ENCODE measurements at places on chromosomes 5 and 9.
A peak's percentile ranks its signal among the peaks of the same experiment; 100 is the strongest.

DNA sequence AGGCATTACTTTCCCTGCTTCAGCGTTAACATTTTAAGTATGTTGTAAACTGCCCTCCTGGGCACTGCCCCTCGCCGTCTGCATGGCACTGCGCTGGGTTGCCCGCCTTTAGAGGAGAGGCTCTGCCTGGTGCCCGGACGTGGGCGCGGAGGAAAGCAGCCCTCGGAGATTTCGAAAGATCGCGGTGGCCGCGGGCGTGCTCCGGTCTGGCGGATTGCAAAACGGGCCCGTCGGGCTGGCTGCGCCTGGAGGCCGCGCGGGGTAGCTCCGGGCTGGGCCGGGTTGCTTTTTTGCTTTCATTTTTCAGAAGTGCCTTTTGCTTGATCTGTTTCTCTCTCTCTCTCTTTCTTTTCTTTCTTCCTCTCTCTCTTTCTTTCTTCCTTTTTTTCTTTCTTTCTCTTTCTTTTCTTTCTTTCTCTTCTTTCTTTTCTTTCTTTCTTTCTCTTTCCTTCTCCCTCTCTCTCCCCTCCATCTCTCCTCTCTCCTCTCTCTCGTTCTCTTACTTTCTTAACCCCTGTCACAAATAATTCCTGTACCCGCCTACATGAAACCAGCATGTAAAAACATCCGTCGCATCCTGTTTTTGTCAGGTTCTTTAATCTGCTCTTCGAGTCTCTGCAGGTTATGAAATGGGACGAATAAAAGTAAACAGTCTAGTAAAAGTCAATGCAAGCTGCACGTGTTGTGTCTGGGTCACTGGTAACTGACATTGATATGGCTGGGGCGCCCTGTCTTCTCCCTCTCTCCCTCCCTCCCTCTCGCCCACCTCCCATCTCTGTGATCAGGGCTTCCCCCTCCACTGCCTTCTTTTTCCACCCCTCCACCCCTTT, 1.7 kb downstream of the FST start:
- DNase-seq: peak; percentile 7

DNA sequence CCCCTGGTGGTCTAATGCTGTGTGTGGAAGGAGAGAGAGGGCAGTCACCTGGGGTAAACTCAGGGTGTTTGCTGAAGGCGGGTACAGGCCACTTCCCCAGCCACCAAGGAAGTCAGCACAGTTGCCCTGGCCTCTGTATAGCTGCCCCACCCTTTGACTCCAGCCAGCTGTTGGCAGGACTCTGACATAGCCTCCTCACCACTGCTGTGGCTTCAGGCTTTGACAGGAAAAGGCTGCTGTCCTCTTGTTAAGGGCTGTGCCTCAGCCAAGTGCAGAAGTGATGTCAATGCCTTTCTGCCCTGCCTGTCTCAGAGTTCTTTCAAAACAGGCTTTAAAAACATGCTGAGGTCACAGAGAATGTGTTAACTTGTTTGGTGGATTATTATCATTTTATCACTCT, 487.2 kb upstream of the KLF4 start:
- no peak for DNase-seq

- peak; percentile 6 for DNase-seq
These were observed 694 bp upstream of the PLIN2 start for GRCh38 chr9:19127871-19128500.

DNA sequence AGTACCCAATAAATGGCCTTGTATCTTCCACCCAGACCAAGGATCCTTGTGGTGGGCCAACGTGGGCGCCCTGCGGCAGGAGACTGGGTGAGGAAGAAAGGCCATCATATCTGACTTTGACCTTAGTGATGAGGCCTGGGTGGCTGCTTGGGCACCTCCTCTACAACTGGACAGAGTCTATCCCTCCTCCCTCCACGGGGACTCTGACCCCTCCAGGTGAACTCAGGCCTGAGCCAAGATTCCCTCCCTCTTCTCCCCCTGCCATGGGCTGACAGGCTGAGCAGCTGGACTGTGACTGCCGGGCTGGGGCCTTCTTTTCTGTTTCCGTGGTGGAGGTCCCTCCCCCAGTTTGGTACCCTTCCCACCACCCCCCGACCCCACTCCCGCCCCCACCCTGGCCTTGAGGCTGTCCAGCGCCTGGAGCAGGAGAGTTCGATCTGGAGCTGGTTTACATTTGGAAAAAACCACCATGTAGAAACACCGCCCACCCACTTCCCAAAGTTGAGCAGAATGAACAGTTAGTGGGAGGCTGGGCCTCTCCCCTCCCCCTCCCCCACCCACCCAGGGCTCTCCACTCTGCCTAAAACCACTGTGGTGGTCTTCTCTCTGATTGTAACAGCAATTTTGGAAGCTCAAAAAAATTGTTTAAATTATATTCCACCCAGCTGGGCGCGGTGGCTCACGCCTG, 1.2 kb upstream of the PHYHD1 start:
- no peak for DNase-seq

- no peak for DNase-seq
These were observed 66.6 kb upstream of the SPATA31D4 start for GRCh38 chr9:81861644-81862043.

Measured in effector CD8-positive, alpha-beta T cell (primary cell).